Cortex of kidney (tissue), 1 donor: ENCODE measurements at places on chromosomes 12 and 14.

DNA sequence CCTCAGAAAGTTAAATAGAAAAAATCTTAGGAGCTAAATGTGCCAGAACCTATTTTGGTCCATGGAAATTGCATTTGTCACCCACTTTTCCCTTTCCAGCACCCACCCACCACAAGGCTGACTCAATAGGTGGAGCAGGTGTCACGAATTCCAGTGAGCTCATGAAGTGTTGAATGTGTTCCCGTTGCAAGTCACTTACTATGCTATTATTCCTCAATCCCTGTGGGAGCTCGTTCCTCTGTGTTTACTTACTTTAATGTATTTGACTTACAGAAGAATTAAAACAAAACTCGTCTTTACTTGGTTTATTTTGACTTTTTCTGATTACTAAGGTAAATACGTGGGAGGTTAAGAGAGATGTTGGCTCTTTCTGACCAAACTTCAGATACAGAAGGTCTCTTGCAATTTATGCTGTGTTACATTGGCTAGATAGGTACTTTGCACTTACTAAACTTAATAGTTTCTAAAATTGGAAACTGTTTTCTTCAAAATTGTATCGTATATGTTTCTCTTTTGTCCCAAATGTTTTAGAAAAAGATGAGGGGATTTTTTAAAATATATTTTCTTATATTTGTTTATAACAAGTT lies 269.4 kb upstream of the NOVA1 start:
- no peak for DNase-seq

DNA sequence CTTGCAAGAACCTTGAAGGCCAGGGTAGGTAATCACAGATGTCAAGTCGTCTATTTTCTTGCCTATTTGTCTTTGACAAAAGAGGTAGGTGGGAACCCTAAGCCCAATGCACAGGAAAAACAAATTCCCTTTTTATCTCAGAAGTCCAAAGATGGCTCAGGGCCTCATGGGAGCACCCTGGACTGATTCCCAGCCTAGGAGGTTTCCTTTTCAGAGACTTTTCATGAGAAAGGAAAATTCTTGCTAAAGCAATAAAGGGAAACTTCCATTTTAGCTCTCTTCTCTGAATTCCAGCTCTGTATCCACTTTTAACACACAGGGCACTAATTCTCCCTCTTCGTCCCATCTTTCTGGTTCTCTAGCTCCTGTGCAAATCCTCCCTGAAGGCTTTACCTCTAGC lies 1.2 kb downstream of the ZNF641 start:
- DNase-seq: no peak

GRCh38 chr12:117130801-117131200 lies 31.6 kb upstream of the TESC start:
- DNase-seq: no peak

- DNase-seq: no peak
Observed at GRCh38 chr14:77051116-77051515, 22.6 kb upstream of the IRF2BPL start.

- no peak for DNase-seq
Observed at GRCh38 chr12:89765959-89766824, 57.6 kb upstream of the ATP2B1 start.

DNA sequence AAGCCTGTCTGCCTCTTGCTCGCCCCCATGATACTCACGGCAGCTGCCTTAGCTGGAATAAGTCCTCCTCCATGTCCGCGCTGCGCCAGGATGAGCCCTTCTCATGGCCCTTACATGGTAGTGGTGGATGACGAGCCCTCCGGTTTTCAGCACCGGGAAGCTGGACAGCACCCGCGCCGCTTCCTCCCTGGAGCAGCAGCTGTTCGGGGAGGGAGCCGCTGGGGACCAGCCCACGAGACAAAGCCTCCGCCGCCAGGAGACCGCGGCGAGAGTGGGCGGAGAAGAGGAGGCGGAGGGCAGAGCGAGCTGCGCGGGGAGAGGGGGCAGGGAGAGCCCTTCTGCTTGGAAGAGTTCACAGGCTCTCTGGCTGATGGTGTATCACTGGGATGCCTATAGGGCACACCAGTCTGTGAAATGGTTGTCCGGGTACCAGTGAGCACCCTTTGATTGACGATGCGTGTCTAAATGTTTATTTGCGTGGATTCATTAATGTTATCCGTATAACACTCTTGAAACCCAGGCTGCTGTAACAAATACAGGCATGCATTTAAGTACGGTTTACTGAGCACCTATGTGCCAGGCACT lies at the start of gene SVOP:
Gene SVOP, minus strand, starts transcription at position 273 of the 585 bp plus-strand sequence. Its CDS starts 200 bp downstream, at position 73.
- no peak for DNase-seq

- no peak for DNase-seq
Observed at GRCh38 chr12:67237231-67237630, 31.9 kb upstream of the CAND1 start.

DNA sequence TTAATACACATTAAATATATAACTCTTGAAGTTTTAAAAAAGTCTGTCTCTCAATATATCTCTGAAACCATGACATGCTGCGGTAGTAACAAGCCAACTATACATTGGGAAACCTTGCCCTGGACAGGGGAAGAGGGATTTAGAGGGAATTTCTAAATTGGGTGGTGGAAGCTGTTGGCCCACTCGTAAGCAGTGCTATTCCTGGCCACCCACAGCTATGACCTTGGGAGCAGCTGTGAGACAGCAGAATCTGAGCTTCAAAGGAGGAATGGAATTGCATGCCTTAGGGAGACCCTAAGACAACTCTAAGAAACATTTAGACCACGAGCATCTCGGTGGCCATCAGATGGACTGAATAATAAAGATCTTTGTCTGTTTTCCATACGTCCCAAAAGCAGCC lies 15.8 kb upstream of the GCH1 start:
- no peak for DNase-seq

- DNase-seq: no peak
Observed at GRCh38 chr12:122354958-122355641, 67.4 kb downstream of the CLIP1 start.

DNA sequence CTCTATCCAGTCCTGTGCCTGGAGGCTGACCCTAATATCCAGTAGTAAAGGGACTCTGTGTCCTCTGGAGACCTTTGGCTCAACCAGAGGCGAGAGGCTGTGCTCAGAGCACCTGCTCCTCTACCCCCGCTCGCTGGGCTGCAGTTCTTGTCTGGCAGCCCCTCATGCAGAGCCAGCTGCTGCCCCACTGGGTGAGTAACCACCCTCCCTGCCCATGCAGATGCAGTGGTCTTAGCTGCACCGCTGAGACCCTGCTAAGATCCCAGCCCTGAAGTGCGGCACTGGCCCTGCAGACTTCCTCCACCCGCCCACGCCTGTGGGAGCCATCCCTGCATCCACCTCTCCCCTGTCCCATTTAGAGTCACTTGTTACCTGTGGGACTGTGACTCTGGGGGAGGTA lies 347.5 kb upstream of the SFSWAP start:
- no peak for DNase-seq

DNA sequence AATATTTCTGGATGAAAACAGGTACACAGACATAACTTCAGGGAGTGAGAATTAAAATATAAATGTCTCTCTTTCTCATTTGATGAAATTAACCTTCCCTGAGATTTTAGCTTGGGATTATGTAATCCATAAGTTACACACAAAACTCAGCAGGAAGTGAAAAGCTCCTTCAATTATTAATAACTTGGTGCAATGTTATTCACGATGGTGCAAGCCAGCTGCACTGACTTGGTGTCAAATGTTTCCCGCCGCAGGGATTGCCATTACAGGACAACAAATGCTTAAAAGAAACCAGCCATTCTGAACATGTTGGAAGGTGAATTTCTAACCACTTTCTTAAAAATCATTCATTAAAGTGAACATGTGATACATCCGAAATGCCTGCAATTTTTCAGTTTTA lies 250.4 kb downstream of the FOXN3 start:
- no peak for DNase-seq

DNA sequence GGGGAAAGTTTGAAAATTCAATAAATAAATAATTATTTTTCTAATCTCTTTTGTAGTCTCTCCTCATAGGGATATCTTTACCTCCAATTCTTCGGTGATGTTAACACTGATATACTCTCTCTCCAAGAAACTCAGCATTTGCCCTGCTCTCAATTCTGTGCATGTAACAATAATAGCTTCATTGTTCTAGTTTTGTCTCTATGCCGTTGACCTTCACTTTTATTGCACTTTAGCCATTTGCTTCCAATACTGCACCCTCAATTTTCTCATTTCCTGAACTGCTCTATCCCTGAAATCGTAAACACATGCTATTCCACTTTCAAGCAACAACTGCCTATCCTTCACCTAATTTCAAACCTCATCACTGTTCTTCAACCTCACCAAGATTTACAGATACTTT lies 645.0 kb downstream of the C12orf50 start:
- DNase-seq: no peak

GRCh38 chr12:131438881-131439280 lies 272.0 kb upstream of the SFSWAP start:
- no peak for DNase-seq

- DNase-seq: no peak
Observed at GRCh38 chr14:24331731-24332267, 3.1 kb downstream of the ADCY4 start.

GRCh38 chr14:103232831-103233319 lies 101.2 kb upstream of the EIF5 start:
- DNase-seq: no peak

- no peak for DNase-seq
Observed at GRCh38 chr14:66284346-66284745, 201.8 kb upstream of the CCDC196 start.

DNA sequence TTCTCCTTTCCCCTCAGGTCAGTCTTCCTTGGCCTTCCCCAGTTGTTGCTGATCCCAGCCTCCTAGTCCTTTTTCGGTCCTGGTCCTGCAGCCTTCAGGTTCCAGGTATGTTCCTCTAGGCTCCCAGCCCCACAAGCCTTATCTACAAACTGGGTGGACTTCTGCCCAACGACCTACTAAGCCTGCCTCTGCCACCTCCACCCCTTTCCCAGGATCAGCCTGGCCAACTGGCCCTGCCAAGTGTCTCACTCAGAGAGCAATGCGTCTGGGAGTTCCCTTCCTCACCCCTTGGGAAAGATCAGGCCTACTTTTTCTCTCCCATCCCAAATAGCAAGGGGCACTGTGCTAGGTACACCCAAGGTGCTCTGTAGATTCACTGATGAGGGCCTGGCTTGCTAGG lies at the start of gene SERPINA12:
Gene SERPINA12, minus strand, starts transcription at position 114 of the 400 bp plus-strand sequence. CDS start 11,072 bp downstream, outside the sequence.
- DNase-seq: no peak

DNA sequence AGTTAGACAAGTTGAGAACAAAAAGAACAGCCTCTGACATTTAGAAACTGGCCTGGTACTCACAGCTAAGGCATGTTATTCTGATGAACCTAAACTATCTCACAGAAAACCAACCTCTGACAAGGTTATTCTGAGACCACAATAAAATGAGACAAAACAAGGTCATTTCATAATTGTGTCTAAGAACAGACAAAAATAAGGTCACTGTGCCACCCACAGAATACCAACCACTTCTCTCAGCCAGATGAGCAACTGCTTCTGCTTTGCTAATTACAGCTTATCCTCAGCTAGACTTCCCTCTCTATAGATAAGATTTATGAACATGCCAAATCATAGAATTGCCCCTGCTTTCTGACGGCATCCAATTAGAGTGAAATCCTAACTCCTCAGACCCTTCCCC lies 52.2 kb upstream of the CRACR2A start:
- DNase-seq: no peak

DNA sequence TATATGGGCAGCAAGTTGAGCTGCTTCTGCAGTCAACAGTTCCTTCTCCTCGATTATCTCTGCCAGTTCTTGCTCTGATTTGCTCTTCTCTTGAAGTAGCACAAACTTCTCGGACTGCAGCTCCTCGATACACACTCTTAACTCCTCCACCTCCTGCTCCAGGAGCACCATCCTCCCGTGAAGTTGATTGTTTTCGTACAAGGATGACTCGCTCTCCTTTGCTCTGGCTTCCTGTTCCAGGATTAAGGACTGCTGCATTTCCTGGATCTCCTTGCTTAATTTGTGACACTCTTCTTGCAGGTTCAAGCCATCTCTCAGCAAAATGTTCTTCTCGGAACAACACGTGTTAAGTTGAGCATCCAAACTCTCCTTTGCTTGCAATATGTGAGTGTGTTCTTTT lies 56.2 kb upstream of the VPS33A start:
- DNase-seq: no peak

GRCh38 chr14:21802441-21802840 lies 128.8 kb upstream of the OR4E1 start:
- DNase-seq: no peak

- DNase-seq: no peak
Observed at GRCh38 chr12:14802721-14803010, 612 bp downstream of the WBP11 start.

DNA sequence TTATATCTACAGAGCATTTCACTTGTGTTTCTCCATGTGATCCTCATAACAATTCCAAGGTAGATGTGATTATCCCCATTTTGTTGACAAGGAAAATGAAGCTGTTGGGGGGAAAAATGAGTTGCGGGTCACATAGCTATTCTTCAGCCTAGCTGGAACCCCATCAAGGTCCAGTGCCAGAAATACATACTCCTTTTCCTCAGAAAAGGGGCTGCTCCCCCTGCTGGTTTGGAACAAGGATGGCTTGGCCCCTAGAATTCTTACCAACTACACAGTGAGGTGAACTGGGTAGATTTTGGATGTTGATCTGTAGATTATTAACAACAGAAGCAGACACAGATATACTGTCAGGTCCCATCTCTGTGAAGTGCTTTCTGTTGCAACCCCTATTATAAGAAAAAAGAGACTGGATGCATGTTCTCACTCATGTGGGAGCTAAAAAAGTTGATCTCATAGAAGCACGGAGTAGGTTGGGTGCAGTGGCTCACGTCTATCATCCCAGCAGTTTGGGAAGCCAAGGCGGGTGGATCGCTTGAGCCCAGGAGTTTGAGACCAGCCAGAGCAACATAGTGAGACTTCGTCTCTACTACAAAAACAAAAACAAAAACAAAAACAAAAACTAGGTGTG lies 8.9 kb downstream of the IKZF4 start:
- DNase-seq: no peak

DNA sequence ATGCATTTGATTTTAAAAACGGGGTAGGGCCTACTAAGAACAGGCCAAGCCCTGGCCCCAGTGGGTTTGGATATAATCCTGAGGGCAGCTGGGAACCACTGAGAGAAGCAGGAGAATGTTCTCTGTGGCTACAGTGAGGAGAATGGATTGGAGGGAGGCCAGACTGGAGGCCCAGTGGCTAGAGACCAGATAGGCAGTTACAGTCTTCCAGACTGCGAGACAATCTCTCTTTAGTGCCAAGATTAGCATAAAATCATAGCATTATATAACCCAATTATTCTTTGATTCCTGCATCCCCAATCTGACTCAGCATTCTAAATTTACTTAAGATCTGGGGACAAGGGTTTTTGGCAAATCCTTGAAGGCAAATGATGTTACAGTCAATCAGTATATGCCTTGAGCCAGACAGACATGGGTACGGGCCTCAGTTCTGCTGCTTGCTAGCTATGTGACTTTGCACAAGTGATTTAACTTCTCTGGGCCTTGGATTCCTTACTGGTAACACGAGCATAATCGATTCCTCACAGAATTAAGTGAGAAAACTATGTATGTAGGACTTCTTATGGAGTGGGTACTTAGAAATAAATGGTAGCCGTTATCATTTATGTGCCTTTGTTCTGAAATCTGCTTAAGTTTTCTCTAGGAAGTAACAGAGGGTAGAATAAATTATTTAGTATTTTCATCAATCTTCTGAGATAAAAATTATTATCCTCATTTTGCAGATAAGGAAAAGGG lies 18.3 kb downstream of the NINJ2 start:
- no peak for DNase-seq
